ENCODE measurements at places on chromosomes 16 and 17.

- DNase-seq: no peak
Observed at GRCh38 chr16:25157271-25157875, 45.8 kb downstream of the LCMT1 start.

- no peak for DNase-seq
Observed at GRCh38 chr17:38451840-38452529, 23.7 kb downstream of the ARHGAP23 start.

GRCh38 chr17:83194186-83194561 lies 114.8 kb downstream of the METRNL start:
- no peak for DNase-seq

DNA sequence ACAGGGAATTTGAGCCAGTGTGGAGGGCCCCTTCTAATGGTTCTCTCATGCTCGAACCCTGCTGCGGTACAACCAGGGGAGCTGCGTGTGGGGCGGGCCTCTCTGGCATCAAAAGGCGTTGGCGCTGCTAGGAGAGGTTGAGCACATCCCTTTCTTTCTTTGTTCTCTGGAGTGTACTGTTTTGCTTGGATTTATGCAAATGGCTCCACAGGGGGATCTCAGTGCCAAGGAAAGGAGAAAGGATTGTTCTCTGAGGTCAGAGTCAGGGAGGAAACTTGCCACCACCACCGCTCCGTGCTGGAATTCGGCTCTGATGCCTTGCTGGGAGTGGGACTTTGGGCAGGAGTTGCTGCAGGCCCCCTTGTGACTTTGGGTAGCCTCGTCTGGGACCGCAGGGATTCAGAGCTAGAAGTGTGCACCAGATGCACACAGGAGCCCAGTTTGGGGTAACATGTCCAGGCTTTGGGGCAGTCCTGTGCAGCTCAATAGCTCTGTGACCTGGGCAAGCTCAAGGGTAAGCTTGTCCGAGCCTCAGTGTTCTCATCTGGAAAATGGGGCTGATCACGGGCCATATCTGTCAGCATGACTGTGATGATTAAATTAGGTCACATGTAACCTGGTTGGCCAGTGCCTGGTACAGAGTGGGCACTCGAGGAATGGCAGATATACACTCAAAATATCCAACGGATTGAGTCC lies 353.0 kb upstream of the EEF2KMT start:
- DNase-seq: no peak

GRCh38 chr17:37813751-37814150 lies 68.9 kb upstream of the HNF1B start:
- no peak for DNase-seq

DNA sequence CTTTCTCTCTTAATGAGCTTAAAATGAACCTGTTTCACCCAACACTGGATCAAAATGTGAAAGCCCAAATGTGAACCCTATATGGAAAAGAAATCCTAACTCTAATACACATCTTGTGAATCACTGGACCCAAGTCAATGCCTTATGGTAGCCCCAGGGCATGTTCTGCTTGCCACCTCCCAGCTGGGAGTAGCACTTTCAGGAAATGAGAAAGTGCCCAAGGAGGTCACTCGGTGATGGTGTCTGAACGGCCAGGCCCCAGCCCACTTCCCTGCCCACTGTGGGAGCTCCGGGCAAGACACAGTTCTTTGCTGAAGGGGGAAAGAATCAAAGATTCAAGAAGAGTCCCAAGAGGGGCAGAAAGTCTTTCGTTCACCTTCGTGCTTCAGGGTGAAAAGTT lies 46.1 kb downstream of the GTF3C1 start:
- DNase-seq: no peak

DNA sequence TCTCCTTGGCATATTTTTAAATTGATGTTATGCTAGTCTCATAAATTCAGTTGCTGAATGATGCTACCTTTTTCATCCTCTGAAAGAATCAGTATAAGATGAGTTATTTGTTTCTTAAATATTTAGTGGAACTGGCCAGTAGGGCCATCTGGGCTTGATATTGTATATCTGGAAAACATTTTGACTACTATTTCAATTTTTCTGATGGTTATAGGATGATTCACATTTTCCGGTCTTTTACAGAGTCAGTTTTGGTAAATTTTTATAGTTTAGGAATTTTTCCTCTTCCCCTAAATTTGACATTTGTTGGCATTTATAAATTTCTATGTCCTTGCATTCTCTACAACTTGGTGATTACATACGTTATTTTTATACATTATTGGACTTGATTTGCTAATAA lies 296.3 kb upstream of the AXIN2 start:
- no peak for DNase-seq

DNA sequence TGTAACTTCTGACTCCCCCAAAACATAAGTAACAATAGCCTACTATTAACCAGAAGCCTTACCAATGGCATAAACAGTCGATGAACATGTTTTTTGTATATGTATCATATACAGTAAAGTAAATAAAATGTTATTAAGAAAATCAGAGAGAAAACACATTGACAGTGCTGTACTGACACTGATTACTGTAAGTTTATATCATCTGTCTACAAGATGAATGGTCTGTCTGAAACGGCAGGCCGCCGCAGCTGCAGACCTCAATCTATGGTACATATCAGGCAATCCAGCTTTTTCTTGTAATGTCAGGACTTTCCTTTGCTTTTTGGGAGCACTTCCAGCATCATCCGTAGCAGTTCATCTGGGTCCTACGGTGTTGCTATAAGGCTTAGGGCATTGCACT lies 44.2 kb upstream of the RPH3AL start:
- DNase-seq: no peak

- DNase-seq: no peak
Observed at GRCh38 chr16:89955001-89955685, 6.6 kb downstream of the DEF8 start.

DNA sequence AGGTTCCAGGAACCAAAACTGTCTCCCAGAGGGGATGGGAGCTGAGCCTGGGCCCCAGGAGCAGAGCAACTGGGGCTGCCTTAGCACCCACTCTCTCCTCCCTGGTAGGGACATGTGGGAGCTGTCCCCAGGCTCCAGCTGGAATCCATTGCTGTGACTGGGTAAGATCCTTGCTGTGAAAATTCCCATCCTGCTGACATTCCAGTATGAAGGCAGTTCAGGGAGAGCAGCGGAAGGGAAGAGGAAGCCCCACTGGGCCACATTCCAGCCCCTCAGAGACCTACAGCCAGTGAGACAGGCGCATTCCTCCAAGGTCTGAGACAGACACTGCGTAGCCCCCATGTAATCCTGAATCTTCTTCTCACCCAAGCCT lies 24.2 kb downstream of the MYO18A start:
- DNase-seq: no peak

- DNase-seq: no peak
Observed at GRCh38 chr16:4604401-4604800, 10.3 kb downstream of the UBALD1 start.

- no peak for DNase-seq
Observed at GRCh38 chr17:69961501-69962145, 113.4 kb upstream of the KCNJ16 start.

- DNase-seq: no peak
Observed at GRCh38 chr16:81902025-81902424, 109.2 kb downstream of the SDR42E1 start.

DNA sequence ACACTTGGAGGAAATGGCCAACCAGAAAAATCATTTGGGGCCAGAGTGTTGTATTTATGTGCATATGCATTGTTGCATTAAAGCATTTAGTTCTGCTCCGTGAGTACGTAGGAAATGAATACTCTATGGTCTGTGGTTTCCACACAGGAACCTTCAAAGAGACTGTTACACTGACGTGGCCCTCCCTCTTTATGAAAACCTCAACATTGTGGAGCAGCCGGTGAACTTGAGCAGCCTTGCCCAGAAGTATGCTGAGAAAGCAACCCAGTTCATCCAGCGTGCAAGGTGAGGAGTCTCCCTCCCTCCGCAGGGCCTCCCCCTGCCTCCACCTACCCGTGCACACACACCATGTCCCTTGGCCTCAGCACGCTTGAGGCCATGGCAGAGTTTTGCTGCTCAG lies 65.2 kb downstream of the ARSG start:
- no peak for DNase-seq

GRCh38 chr16:5509794-5510193 lies 412.2 kb upstream of the EEF2KMT start:
- no peak for DNase-seq

GRCh38 chr17:40436636-40437035 lies 6.6 kb upstream of the IGFBP4 start:
- DNase-seq: no peak

DNA sequence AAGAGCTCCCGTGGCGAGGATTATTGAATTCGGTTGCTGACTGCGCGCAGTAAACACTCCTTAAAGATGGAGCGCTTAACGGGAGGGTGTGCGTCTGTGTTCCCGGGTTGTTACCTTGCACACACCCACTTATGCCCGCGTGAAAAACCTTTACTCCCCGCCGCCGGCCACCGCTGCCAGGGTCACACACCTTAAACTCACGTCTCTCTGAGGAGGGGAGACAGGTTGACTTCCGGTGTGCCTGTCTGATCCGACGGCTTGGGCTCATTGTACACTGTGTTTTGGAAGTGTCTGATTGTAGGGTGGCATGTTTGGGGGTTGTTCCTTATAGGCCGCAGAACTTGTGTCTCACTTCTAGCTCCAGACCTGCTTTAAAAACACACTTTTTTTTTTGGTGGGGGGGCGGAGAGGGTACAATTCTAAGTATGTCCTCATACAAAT lies 66.8 kb downstream of the KPNA2 start:
- no peak for DNase-seq

DNA sequence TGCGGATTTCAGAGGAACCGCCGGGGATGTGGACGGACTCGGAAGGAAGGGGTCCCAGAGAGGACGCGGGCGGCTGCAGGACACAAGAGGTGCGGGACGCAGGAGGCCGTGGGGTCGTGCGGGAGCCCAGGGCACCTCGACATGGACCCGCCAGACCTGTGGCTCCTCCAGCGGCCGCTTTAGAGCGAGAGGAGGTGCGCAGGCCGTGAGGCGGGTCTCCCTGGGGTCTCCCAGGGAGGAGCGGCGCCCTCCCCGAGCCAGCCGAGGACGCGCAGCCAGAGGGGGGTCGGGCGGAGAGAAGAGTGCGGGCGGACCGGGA lies 6.8 kb upstream of the FLYWCH1 start:
- no peak for DNase-seq
